DMS53 (cell line): ENCODE measurements at places on chromosomes 13 and 19.

DNA sequence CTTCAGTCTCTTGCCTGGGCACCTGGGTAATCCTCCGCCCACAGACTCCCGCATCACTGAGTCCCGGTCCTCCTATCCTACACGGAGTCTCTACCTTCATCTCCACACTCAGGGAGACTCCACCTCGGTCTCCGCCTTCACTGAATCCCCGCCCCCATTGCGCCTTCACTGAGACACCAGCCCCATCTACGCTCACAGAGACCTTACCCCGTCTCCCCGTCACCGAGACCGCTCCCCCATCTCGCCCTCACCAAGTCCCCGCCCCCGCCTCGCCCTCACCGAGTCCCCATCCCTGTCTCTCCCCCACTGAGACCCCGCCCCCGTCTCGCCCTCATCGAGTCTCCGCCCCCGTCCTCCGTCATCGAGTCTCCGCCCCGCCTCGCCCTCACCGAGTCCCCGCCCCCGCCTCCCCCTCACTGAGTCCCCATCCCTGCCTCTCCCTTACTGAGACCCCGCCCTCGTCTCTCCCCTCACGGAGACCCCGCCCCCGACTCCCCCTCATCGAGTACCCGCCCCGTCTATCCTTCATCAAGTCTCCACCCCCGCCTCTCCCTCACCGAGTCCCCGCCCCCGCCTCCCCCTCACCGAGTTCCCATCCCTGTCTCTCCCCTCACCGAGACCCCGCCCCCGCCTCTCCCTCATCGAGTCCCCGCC is 23.1 kb upstream of the ZNF846 start:
- DNase-seq: peak; percentile 95

DNA sequence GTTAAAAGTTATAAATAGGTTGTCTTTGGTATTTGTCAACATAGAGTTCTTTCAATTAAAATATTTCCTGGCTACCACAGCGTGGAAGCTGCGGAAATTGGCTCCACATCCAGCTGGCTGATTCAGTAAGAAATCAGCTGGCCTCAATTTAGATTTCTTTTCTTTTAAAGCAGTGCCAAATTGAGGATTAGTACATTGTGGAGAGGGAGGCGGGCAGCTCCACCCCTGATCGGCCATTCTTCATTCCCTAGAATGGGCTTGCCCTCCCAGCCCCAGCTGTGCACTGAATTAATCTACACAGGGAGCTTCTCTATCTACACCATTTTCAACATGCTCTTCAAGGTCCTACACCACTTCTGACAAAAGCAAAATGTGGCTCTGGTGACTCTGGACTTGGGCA is 624.8 kb downstream of the DACH1 start:
- no peak for DNase-seq

DNA sequence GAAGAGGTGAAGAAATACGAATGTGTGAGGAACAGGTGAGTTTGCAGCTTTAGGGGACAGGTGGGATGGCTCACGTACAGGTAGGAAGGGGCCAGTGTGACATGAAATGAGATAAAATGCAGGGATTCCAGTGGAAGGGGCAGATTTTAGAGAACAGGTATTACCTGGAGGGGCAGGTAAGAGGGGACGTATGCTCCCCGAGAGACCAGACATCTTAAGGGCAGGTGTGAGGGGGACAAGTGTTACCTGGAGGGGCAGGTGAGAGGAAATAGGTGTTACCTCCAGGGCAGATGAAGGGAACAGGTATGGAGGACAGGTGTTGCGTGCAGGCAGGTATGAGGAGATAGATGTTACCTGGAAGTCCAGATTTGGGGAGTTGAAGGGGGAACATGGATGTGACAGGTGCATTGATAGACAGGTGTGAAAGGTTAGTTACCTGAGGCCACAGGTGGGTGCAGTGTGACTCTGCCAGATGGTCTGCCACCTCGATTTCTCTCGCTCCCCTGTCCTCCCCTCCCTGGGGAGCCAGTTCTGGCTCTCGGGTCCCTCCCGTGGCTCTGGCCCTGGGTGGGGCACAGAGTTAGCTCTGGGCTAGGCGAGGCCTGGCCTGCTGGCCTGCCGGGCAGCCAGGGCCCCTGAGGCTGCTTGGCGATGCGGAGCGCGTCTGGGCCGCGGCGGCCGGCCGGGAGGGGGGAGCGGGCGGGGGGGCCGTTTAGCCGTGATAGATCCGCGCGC is 2.1 kb downstream of the ERFL start:
- DNase-seq: peak; percentile 70

GRCh38 chr13:33740134-33740538 is 77.8 kb upstream of the RFC3 start:
- no peak for DNase-seq

- no peak for DNase-seq
These were observed 169.5 kb upstream of the UFM1 start for GRCh38 chr13:38180126-38180525.

DNA sequence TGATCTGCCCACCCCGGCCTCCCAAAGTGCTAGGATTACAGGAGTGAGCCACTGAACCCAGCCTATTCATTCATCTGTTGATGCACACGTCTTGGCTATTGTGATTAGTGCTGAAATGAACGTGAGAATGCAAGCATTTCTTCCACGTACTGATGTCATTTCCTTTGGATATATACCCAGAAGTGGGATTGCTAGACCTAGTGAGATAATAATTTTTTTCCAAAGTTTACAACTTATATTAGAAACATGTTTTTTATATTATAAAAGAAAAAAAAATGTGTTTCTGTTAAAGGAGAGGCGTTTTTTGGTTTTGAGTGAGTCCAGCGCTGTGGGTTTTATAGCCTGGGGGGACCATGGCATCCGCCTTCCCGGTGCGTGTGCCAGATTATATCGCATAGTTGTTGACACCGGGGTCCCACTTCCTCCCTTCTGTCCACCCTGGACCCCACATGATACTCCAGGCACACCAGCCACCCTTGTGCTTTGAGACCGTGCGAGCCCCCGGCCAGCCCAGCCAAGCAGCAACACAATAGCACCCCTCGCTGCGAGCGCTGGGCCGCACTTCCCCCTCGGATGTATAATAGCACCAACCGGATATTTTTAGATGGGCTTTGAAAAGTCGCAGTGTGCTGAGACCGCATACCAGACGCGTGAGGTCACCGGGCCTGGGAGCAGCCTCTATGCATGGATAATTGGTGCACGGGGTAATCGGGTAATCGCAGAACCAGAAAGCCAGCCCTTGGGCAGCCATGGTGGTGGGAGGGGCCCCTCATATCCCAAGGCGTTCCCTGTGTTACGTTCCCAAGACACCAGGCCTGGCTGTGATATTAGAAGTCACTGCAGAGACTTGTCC is 59.6 kb downstream of the MYO9B start:
- no peak for DNase-seq

- peak; percentile 97 for DNase-seq
These were observed 2.8 kb upstream of the LENG1 start for GRCh38 chr19:54162241-54162805.

DNA sequence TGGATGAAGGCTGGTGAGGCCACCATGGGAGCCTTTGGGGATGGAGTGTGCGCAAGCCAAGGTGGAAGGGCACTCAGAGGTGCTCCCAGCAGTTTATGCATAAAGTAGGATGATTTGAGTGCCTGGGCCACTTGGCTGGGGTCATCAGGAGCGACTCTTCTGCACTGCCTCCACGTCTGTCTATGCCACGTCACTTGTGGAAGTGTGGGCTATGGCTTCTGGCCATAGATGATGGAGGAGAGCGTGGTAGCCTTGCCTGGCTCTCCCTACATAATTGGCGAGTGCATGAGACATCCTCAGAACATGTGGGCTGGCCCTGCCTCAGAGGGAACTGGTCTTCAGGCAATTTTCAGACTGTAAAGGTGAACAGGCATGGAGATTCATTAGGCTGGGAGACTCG is 182.9 kb downstream of the TEX29 start:
- no peak for DNase-seq

GRCh38 chr19:3669947-3670795 is 30.1 kb downstream of the PIP5K1C start:
- no peak for DNase-seq

DNA sequence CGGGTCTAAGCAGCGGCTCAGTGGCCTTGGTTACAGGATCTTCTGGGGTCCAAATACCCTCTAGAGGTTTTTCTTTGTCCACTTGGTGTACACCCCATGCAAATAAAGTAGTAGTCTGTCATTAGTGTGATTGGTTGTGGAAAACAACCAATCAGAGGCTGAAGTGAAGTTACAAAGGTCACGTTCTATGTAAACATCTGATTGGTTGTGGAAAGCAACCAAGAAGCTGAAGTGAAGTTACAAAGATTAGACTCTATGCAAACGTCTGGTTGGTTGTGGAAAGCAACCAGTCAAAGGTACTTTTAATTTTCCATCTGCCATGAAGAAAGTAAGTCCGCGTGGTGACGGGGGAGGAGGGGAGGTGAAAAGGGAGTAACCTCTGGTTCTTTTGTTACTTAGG is 790.9 kb downstream of the UQCRFS1 start:
- no peak for DNase-seq

- DNase-seq: no peak
These were observed 443.5 kb downstream of the HS6ST3 start for GRCh38 chr13:96533408-96533807.

DNA sequence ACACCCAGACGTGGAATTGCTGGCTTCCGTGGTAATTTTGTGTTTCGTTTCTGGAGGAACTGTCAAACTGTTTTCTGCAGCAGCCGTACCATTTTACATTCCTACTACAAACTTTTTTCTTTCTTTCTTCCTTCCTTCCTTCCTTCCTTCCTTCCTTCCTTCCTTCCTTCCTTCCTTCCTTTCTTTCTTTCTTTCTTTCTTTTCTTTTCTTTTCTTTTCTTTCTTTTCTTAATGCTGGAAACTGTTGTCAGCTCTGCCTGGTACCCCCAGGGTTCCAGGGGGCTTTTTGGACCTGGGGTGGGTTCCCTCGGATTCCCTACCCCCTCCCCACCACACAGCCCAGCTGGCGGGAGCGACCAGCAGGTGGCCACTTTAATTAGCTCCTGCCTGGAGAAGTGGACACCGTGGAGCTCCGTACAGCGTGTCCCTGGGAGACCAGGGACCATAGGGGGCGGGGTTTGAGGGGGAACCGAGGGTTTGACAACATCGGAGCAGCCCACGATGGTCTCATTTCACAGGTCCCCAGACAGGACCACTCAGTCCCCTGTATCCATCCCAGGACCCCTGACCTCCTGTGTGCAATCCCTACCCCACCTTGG is 24.4 kb downstream of the CELF5 start:
- DNase-seq: no peak

GRCh38 chr19:3607303-3608078 is 816 bp upstream of the TBXA2R start:
- no peak for DNase-seq

DNA sequence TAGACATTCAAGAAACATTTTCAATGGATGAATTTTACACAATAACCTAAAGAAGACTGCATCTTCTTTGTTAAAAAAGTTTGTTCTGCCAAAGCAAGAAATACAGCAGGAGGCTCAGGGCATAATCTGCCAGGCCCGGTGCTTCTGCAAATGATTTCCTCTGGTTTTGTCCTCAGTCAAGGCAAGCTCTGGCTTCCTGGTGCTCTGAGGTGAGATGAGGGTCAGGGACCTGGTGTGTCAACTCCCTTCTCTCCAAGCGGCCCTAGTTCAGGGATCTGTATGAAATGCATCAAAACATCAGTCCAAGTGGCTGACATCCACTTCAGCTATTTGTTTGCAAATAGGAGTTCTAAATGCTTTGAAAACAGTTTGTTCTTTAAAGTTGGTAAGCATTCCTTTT is 31.6 kb downstream of the LACC1 start:
- no peak for DNase-seq

DNA sequence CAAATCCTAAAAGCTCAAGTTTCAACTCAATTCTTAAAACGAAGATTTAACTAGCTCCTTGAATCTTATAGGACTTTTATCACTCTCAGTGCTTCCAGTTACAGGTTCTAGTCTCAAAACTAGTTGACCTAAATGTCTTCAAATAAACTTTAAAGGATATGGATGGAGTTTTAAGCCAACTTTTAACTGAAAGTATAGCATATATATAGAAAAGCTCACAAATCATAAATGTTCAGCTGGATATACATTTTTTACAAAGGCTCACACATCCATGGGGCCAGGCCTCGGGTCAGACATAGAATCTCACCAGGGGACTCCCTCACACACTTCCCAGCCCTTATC is 47.1 kb upstream of the ARHGEF7 start:
- no peak for DNase-seq

DNA sequence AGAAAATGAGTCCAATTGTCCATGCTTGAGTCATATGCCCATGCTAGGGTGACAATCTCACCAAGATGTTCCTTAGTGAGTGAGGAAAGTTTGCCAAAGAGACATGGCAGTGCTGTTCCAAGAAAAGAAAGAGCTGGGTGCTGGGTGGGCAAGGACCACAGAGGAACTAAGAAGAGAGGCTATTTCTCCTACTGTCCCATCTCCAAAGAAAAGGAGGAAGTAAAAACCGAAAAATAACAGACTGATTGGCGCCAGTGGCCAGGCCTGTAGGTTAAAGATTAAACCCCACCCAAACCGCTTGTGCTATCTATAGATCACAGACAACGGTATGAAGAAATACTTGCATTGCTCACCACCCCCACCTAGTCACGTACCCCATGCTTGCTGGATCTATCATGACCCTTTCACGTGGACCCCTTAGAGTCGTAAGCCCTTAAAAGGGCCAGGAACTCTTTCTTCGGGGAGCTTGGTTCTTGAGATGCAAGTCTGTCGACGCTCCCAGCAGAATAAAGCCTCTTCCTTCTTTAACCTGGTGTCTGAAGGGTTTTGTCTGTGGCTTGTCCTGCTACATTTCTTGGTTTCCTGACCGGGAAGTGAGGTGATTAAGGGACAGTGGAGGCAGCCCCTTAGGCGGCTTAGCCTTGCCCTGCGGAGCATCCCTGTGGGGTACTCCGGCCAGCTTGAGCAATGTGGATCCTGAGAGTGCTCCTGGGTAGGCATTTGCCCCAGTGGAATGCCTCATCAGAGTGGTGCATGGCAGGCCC is 606.5 kb downstream of the UQCRFS1 start:
- no peak for DNase-seq

GRCh38 chr13:39900106-39900750 is 244.8 kb downstream of the COG6 start:
- no peak for DNase-seq

DNA sequence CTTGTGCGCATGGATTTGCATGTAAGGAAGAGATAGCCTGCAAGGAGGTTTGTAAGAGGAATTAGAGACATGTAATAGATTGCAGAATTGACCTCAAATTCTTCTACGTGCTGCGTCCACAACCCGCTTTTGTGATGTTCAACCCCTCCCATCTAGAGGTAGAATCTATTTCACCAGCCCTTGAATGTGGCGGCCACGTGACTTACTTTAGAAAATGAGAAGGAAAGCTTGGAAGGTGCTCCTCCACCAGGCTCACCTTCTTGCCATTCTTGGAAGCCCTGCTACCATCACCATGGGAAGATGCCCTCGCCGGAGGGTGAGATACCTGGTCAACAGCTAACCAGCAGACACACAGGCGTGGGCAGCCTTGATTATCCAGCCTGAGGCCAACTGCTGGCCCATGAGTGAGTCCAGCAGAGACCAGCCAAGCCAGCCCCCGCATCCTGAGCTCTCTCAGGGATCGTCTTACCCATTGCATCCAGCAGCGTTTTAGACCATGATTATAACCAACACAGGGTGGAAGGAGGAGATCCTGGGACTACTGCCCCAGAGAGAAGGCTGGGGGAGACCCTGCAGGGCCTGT is 7.6 kb upstream of the PEPD start:
- DNase-seq: no peak
